ENCODE measurements at places on chromosomes 7 and 10. TPM values are rescaled to one million over a fixed set of nuclear protein-coding genes. Genes with fewer than 3 reads are reported as not detected.

The TCERG1L gene
- 1.6 TPM for total RNA-seq

The FOXI2 gene
- total RNA-seq: 1.3 TPM

The NUTM2B gene
- not detected for total RNA-seq

GRCh38 chr7:45922810-45923209 is 1.7 kb upstream of the IGFBP3 start:
- no peak for DNase-seq

GRCh38 chr7:38880035-38880434 is 29.0 kb downstream of the VPS41 start:
- DNase-seq: no peak

DNA sequence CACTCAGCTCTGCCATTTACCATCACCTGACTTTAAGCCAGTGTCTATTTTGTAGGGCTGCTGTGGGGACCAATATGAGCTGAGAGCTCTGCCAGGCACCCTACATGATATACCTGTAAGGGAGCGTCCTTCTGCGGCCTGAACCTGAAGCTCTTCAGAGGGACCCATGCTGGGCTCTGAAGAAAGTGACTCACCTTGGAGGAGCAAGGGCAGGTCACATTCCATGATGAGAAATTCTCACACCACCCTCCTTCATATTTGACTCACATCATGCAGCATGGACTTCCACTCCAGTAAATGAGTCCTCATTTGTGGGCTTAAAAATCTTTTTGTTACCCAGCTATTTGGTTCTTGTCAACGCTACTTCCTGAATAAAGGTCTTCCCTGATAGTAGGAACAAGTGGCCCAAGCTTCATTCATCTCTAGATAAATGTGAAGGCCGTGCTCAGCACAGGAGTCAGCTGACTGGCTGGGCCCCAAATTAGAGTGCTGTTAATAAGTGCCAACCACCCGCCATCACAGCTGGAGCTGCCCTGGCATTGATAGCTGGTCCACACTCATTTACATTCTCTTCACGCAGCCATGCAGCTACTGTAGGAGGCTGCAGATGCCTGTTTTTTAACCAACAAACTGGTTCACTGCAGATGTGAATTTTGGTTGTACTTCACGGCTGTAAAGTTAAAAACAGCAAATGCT is 78.4 kb downstream of the RNF216 start:
- no peak for DNase-seq

GRCh38 chr7:74043523-74043951 is 15.6 kb downstream of the ELN start:
- DNase-seq: peak; percentile 85
